COR-L47 (cell line): ENCODE measurements at places on chromosomes 5 and 9.

DNA sequence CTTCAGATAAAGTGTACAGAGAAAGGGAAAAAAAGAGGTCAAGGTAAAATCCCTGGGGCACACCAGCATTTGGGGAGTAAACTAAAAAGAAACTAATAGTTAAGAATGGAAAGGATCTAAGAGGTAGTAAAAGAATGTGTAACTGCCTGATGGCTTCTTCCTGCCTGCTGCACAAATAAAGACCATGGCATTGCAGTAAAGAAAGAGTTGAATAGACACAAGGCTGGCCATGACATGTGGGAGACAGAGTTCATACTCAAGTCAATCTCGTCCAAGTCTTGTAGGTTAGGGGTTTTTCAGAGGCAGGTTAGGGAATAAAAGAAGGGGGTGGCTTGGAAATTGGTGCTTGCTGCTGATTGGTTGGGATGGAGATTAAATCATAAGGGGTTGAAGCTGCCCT lies 57.6 kb downstream of the DNAJC21 start:
- no peak for DNase-seq

DNA sequence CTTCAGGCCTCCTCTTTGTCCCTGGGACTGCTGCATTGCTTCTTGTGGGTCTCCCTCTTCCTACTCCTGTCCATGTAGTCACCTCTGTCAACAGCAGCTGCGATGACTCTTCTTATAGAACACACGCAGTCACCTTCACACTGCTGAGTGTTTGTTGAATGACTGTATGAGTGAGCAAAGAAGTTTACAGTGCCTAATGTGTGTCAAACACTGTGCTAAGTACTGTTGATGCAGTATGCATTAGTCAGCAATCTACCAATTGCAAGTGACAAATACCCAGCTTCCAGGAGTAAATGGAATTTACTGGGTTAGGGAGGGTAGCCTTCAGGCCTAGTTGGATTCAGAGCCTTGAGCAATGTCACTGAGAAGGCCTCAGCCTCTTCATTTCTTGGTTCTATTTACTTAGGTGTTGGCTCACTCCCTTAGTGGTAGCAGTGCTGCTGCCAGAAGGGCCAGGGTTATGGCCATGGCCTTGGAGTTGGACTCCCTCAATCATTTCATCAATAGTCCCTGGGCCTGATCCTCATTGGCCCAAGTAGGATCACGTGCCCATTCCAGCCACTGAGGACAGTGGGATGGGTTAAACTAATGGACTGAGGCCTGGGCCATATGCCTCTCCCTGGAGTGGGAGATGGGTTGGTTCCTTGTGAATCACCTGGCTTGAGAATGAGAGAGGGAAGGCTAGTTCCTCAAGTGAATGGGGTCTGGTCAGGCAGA lies 93.5 kb downstream of the RGS3 start:
- DNase-seq, result no peak

GRCh38 chr9:99370376-99370775 lies 148.3 kb downstream of the SEC61B start:
- no peak for DNase-seq

- peak; percentile 32 for DNase-seq
Measured at GRCh38 chr9:101229606-101230005, 155.2 kb downstream of the BAAT start.

DNA sequence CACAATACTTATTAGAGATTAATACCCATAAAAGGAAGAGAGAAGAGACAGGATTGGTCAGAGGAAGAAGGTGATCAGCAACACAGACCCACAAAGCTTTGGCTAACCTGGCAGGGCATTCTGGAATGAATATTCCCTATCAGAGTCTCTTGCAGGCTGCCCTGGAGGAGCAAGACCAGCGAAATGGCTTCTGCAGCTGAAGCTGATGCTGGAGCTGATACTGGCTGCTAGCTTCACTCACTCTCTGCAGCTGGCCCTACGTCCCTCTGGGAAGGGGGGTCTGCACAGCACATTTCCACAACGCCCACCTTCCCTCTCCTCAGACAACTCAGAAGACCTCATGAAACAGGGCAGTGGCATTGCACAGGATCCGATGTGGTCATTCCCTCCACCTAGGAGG lies 169.9 kb upstream of the EFNA5 start:
- no peak for DNase-seq

DNA sequence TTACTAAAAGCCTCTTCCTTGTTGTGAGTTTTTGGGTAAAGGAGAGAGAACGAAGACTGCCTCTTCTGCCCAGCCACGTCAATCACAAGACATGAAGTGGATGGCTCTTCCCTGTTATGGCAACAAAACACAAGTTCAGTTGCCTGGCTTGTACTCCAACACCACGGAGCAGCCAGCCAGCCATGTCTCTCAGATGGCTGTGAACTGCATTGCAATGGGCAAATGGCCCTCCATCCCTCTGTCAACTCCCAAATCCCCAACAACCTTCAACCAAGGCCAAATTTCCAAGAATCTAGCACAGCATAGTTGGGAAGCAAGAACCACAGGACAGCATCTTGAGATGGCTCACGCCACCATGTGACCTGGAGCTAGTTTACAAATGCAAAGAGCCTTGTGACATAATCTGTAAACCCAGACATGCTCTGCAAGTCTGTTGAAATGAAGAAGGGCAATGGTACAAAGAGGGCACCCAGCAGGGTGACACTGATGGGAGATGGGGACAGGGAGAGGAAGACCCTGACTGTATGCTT lies 53.9 kb downstream of the ZNF366 start:
- no peak for DNase-seq

DNA sequence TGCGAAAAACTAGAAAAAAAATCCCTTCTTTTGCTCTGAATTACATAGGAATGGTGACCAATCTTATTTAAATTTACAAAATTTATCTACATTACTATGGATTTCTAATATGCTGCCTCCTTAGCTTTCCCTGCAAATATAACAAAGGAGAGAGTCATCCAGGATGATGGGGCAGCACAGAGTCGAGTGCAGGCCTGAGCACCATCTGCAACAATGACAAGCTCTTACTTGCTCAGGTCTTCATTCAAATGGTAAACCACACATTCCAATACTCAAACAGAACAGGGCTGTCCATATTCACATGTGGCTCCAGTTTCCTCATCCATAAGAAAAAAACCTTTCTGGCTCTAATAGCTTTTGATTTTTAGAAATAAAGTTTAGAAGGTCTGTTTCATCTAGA lies 33.5 kb upstream of the ZNF354B start:
- no peak for DNase-seq

DNA sequence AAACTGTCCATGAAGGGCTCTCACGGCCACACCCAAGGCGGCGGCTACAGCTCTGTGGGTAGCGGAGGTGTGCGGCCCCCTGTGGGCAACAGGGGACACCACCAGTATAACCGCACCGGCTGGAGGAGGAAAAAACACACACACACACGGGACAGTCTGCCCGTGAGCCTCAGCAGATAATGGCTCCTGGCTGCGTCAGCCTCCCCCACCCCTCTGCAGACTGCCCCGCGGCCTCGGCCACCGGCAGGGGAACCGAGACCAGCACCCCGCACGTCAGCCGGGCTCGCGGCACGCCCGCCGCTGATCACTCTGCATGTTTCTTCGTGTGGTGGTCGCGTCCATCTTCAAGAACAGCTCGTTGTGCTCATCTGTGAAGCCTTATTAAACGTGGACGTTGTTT lies 41.5 kb downstream of the TENT4A start:
- DNase-seq, result no peak

DNA sequence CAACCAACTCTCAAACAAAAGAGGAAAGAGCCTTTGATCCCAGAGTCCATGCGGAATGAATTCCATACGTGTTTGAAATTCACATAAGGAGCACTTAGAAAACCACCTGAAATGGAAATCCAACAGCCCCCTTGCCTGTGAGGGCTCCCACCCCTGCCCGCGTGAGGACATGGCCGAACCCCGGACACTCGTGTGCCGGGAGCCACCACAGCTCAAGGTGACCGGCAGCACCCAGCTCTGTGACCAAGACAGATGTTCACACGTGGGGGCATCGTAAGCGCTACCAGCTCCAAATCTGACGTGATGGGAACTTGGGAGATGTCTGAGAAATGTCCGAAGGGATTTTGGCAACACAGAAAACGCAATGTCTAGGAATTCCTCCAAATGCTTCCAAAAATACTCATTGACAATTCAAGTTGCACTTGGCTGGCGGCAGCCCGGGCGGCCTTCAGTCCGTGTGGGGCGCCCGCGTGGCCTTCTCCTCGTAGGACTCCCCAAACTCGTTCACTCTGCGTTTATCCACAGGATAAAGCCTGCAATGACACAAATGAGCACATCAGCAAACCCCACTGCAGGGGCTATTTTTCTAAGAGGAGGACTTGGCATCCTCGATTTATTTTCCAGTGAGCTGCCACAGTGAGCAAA lies 23.2 kb upstream of the TERT start:
- DNase-seq, result no peak

- no peak for DNase-seq
Measured at GRCh38 chr9:137461663-137462395, 2.7 kb upstream of the NSMF start.

DNA sequence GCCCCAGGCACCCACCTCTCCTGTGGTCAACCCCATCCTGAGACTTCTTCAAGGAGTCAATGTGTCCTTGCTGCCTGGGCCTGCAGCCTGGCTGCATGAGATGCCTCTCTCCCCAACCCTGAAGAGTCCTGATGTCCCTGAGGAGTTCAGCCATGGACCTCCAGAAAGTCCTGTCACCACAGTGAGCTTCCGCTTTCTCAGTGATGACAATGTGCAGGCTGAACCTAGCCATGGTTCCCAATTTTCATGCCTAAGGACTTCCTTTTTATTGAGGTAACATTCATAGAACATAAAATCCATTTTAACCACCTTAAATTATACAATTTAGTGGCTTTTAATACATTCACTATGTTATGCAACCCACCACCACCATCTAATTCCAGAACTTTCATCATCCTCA lies 29.1 kb downstream of the DAP start:
- no peak for DNase-seq

DNA sequence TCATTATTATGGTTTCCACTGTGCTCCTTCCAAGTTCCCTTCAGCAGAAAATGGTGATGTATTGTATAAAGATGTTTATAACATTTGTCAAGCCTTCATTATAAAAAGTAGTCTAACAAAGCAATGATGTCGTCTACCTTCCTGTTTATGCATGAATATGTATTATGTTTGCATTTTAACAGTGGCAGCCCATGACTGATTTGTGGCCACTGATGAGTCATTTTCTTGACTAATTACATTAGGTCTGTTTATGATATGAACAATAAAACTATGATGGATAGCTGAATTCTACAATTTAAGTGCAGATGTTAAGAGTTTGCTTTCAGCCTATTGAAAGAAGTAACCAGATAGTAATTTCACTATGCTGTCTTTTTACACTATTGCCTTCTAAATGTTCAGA lies 75.4 kb upstream of the ADAMTS19 start:
- no peak for DNase-seq

DNA sequence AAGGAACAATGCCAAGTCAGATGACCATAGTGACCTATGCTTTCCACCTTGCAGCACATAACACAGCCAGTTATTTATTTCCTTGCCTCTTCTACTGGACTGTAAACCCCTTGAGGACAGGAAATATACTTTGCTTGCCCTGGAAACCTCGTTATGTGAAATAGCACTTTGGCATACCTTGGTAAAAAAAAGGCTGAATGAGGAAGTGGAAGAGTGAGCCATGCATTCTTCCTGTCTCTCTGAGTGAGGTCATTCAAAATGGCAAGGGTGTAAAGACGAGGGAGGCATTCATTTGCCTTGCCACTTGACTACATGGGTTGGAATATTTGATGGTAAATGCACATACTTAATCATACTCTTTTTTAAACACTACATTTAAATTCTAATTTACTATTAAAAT lies 42.8 kb upstream of the SVEP1 start:
- no peak for DNase-seq

- DNase-seq, result no peak
Measured at GRCh38 chr5:10538789-10539686, 24.8 kb upstream of the ANKRD33B start.

GRCh38 chr9:68472119-68472518 lies 68.6 kb downstream of the TMEM252 start:
- DNase-seq, result no peak

GRCh38 chr5:89936576-89936975 lies 473.0 kb downstream of the CETN3 start:
- no peak for DNase-seq

GRCh38 chr9:127918183-127919107 lies 1.6 kb upstream of the ST6GALNAC4 start:
- no peak for DNase-seq

- no peak for DNase-seq
Measured at GRCh38 chr5:157559301-157559700, 16.3 kb downstream of the ADAM19 start.

DNA sequence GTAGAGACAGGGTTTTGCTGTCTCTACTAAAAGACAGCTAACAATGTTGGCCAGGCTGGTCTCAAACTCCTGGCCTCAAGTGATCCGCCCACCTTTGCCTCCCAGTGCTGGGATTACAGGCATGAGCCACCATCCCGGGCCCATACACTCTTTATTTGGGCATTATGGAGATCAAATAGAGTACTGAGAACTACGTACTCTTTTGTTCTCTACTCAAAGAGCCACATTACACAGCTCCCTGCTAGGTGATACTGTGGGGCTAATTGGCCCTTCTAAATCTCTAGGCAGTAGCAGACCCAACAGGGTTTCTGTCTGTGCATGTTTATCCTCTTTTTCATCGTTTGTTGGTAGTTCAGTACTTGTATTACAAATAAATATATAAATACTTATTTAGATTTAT lies 16.1 kb downstream of the CKMT2 start:
- no peak for DNase-seq

GRCh38 chr5:34624691-34625090 lies 31.4 kb upstream of the RAI14 start:
- DNase-seq, result no peak

- no peak for DNase-seq
Measured at GRCh38 chr5:20469792-20470191, 481.8 kb upstream of the CDH18 start.

DNA sequence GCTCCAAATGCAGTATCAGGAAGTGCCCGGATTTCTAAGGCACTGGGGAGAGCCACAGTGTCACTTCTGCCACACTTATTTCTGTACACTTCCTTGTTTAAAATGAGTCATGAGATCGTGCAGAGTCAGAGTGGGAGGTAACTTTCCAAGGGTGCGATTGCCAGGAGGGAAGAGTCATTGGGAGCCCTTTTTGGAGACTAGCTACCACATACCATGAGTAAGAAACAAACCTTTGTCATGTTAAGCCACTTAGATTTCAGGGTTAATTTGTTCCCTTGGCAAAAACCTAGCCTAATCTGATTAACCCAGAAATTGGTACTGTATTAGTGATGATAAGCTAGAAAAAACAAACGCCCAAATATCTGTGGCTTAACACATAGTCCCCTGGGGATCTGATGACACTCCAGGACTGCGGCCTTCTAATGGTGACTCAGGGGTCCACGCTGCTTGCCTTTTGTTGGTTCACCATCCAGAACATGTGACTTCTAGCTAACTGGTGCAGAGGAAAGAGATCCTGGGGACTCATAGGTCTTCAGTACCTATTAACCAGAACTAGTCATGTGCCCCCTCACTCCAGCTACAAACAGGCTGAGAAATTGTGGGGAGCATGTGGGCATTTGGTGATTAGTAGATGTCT lies 48.6 kb upstream of the TLE1 start:
- DNase-seq, result no peak
